ENCODE measurements at places on chromosomes 5 and 9. TPM values are rescaled to one million over a fixed set of nuclear protein-coding genes. Genes with fewer than 3 reads are reported as not detected.

The SLC27A6 gene
- total RNA-seq: 0.15 TPM

The ADAMTSL1 gene
- total RNA-seq: 93.5 TPM

The LHX3 gene
- under 0.01 TPM for total RNA-seq

The FRRS1L gene
- total RNA-seq: 0.50 TPM

The IL5 gene
- not detected for total RNA-seq

The SAPCD2 gene
- 1.5 TPM for total RNA-seq

The CARTPT gene
- not detected for total RNA-seq

The GARIN3 gene
- not detected for total RNA-seq

The PCDHA13 gene
- total RNA-seq: under 0.01 TPM

The PRDM9 gene
- not detected for total RNA-seq

The BAAT gene
- not detected for total RNA-seq

The BTNL3 gene
- not detected for total RNA-seq

The EXOSC2 gene
- 23.2 TPM for total RNA-seq

The INPP5E gene
- total RNA-seq: 8.0 TPM

The NUTM2F gene
- total RNA-seq: not detected

The ZNF300 gene
- total RNA-seq: 5.1 TPM

The TLE1 gene
- 29.7 TPM for total RNA-seq

The BRINP1 gene
- total RNA-seq: under 0.01 TPM

The PAPPA gene
- 8.7 TPM for total RNA-seq

The GNE gene
- total RNA-seq: 42.3 TPM

The SLC36A3 gene
- total RNA-seq: not detected

The PCDHA11 gene
- total RNA-seq: 0.50 TPM

The RGS3 gene
- total RNA-seq: 49.2 TPM

The IFNA13 gene
- total RNA-seq: not detected

The MARCHF11 gene
- not detected for total RNA-seq

The PDE8B gene
- total RNA-seq: not detected

The FIBCD1 gene
- 17.5 TPM for total RNA-seq

The PCDHB6 gene
- not detected for total RNA-seq

The CSF2 gene
- not detected for total RNA-seq

The TAF11L10 gene
- total RNA-seq: not detected

The RXRA gene
- total RNA-seq: 40.0 TPM

The IL31RA gene
- total RNA-seq: 3.3 TPM

The CDH9 gene
- not detected for total RNA-seq

The VDAC1 gene
- 362 TPM for total RNA-seq

The STING1 gene
- total RNA-seq: 58.9 TPM

The C5 gene
- total RNA-seq: 5.1 TPM

The SPINK7 gene
- not detected for total RNA-seq

The HMGCR gene
- total RNA-seq: 107 TPM

The SLC25A48 gene
- not detected for total RNA-seq

The LHFPL2 gene
- 84.7 TPM for total RNA-seq

The CTNND2 gene
- not detected for total RNA-seq

The PALM2AKAP2 gene
- 5.1 TPM for total RNA-seq

The PCDHB2 gene
- total RNA-seq: 0.58 TPM

The PIP5K1B gene
- not detected for total RNA-seq

The AGXT2 gene
- total RNA-seq: 0.17 TPM

The PTGS1 gene
- 67.8 TPM for total RNA-seq

The MTX3 gene
- 23.7 TPM for total RNA-seq

The CNTNAP3B gene
- total RNA-seq: 1.2 TPM

The DAB2 gene
- 199 TPM for total RNA-seq

The CCNJL gene
- total RNA-seq: 0.15 TPM

The TRPM6 gene
- total RNA-seq: under 0.01 TPM

The NXNL2 gene
- total RNA-seq: 2.0 TPM

Measured in smooth muscle cell of trachea (primary cell).